ENCODE measurements at places on chromosomes 3 and 15. TPM values are rescaled to one million over a fixed set of nuclear protein-coding genes. Genes with fewer than 3 reads are reported as not detected.
A peak's percentile ranks its signal among the peaks of the same experiment; 100 is the strongest.

- H3K4me3 ChIP-seq: no peak overlapping the region
- H3K27me3 ChIP-seq: no peaks in the 10 kb centered on the region
- H3K4me1 ChIP-seq: peaks cover 67% of the 10 kb centered on the region
- no peaks in the 10 kb centered on the region for H3K36me3 ChIP-seq
- DNase-seq: no peak
- H3K27ac ChIP-seq: peak overlapping the region; percentile 90
These were observed 108.5 kb downstream of the LPP start for GRCh38 chr3:188262488-188262887.

DNA sequence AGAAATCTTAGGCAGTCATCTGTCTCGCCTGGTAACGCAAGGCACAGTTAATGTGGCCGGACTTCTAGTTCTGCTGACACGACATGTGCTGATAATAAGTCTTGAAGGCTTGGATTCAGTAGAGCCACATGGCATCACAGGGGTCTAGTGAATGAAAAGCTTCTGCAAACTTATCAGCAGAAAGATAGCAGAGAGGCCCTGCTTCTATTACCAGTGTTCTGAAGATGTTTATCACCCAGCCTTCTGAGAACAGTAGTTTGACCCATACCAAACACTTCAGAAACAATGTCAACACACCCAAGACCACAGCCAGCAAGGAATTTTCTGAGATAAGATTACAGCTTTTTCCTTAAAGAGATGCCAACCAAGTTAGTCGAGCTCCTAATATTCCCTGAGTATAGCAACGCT lies 102.7 kb upstream of the UMPS start:
- H3K36me3 ChIP-seq: peaks cover 10% of the 10 kb centered on the region
- no peaks in the 10 kb centered on the region for H3K27me3 ChIP-seq
- no peak overlapping the region for H3K27ac ChIP-seq

DNA sequence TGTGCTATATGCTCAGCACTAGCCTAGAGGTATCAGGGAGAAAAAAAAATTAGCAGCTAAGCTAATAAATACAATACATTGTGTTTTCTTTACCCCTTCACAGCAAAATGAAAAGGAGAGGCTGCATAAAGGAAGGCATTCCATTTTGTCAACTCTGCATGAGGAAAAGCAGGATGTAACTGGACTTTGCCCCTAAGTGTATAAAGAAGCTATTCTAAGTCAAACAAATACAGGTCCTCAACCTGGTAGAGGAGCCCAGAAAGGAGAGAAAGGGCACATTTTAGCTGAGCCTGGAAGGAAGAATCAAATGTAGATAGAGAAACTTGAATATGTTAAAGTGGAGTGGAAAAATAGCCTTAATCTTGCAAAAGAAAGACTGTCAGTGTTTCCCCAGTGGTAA lies 89.0 kb upstream of the SPRED1 start:
- DNase-seq: no peak
- H3K27me3 ChIP-seq: no peaks in the 10 kb centered on the region
- H3K4me3 ChIP-seq: no peak overlapping the region
- H3K4me1 ChIP-seq: no peaks in the 10 kb centered on the region
- no peak overlapping the region for H3K27ac ChIP-seq

NME9 gene
- total RNA-seq: not detected

SLCO2A1 gene
- 9.0 TPM for total RNA-seq

GRCh38 chr3:160545504-160545871 lies 19.9 kb downstream of the KPNA4 start:
- peaks cover 64% of the 10 kb centered on the region for H3K4me1 ChIP-seq
- H3K36me3 ChIP-seq: no peaks in the 10 kb centered on the region
- H3K27me3 ChIP-seq: no peaks in the 10 kb centered on the region
- H3K27ac ChIP-seq: no peak overlapping the region
- H3K4me3 ChIP-seq: no peak overlapping the region
- no peak for DNase-seq

GRCh38 chr15:92020207-92020606 lies 166.7 kb downstream of the SLCO3A1 start:
- peaks cover 48% of the 10 kb centered on the region for H3K4me1 ChIP-seq
- H3K27me3 ChIP-seq: no peaks in the 10 kb centered on the region
- H3K27ac ChIP-seq: no peak overlapping the region
- no peak for DNase-seq

- H3K27me3 ChIP-seq: no peaks in the 10 kb centered on the region
- H3K4me1 ChIP-seq: no peaks in the 10 kb centered on the region
- no peak overlapping the region for H3K4me3 ChIP-seq
- H3K36me3 ChIP-seq: no peaks in the 10 kb centered on the region
- DNase-seq: no peak
These were observed 13.4 kb upstream of the BMF start for GRCh38 chr15:40121911-40122638.

IMPG2 gene
- total RNA-seq: 0.39 TPM

GRCh38 chr15:63040509-63040908 lies 2.0 kb upstream of the TPM1 start:
- H3K36me3 ChIP-seq: no peaks in the 10 kb centered on the region
- DNase-seq: no peak
- H3K4me3 ChIP-seq: no peak overlapping the region
- H3K27me3 ChIP-seq: peaks cover 7% of the 10 kb centered on the region
- peak overlapping the region; percentile 100 for H3K27ac ChIP-seq
- no peaks in the 10 kb centered on the region for H3K4me1 ChIP-seq

- H3K4me1 ChIP-seq: peaks cover 9% of the 10 kb centered on the region
- H3K36me3 ChIP-seq: no peaks in the 10 kb centered on the region
- H3K27me3 ChIP-seq: no peaks in the 10 kb centered on the region
- H3K4me3 ChIP-seq: no peak overlapping the region
- H3K27ac ChIP-seq: no peak overlapping the region
- DNase-seq: no peak
These were observed 5.1 kb downstream of the FSIP1 start for GRCh38 chr15:39777496-39777895.

- peaks cover 4% of the 10 kb centered on the region for H3K27me3 ChIP-seq
- no peaks in the 10 kb centered on the region for H3K4me1 ChIP-seq
- H3K36me3 ChIP-seq: no peaks in the 10 kb centered on the region
- no peak overlapping the region for H3K4me3 ChIP-seq
- DNase-seq: no peak
- H3K27ac ChIP-seq: no peak overlapping the region
These were observed 33.3 kb downstream of the RYR3 start for GRCh38 chr15:33344111-33344510.

SLC22A14 gene
- total RNA-seq: not detected

CHP1 gene
- total RNA-seq: 117 TPM
